ENCODE measurements at places on chromosomes 2 and 18. TPM values are rescaled to one million over a fixed set of nuclear protein-coding genes. Genes with fewer than 3 reads are reported as not detected.

TGFA gene
- 9.1 TPM for total RNA-seq

AKAIN1 gene
- not detected for total RNA-seq

MAP3K19 gene
- total RNA-seq = not detected

DNA sequence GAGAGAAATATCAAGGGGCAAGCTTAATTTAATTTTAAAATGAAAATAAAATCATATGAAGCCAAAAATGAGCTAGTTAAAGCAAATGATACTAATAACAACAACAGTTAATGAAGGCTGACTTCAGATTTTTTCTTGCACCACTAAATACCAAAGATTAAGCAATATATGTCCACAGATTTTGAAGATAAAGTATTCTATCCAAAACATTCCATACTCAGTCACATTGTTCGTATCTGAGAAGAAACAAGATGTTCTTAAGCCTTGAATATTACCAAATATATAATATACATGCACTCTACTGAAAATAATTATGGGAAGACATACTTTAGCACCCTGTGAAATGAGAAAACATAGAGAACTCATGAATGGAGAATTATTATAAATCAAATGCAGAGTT, 593.3 kb upstream of the SYT4 start:
- DNase-seq = no peak

DNA sequence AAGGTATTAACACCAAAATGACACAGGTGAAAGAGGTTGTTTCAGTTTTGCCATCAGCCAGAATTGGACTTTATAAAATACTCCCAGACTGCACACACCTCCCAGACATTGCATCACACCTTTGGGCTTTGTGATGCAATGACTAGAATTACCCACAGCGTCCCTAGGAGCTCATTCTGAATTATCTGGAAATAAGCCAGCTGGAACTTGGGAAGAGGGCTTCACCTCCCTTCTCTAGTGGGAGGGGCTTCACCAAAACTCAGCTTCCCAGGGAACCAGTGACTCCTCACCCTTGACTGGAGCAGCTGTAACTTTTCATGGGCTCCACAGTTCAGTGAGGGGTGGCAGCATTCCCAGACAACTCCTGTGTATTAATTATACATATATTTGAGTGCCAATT, 83.1 kb upstream of the BZW1 start:
- no peak for DNase-seq

- DNase-seq = no peak
Observed at GRCh38 chr2:173126819-173127218, 51.2 kb downstream of the MAP3K20 start.

- DNase-seq = no peak
Observed at GRCh38 chr2:101806123-101806522, 108.6 kb downstream of the MAP4K4 start.

DNA sequence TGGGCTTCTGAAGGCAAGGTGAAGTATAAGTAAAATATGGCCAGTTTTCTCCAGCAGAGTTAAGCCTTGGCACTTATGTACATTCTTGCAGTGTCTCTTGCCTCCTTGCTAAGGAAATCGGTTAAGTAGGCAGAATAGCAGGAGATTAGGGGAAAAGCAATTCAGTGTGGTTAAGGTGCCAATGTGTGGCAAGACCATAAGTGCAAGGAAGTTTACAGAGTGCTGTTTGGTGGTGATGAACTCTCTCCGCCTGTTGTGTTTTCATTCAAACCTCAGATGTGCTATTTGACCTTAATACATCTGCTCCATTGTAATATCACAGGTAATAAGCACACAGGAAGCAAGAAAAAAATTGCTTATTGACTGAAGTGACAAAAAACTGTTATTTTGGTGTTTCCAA, 156.1 kb downstream of the MGAT5 start:
- no peak for DNase-seq

GRCh38 chr2:240594511-240595380, 8.2 kb downstream of the CAPN10 start:
- peak; percentile 64 for DNase-seq

DNA sequence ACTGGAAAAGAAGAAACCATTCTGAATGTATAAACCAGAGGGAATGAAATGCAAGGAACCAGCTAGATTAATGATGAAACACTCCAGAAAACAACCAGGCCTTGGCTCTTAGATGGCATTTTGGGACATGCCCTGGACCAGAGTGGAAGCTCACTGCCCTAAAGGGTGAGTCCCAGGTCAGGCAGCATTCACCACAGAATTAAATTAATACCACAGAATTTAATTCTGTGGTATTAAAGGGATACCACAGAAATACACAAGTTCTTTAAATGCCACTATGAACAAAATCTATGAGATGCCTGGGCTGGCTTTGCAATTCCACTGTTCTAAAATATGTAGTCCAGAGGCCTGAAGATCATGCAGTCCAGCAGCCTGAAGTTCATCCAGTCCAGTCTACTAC, 122.3 kb upstream of the KYNU start:
- DNase-seq = no peak

GRCh38 chr2:223760838-223761502, 76.4 kb downstream of the AP1S3 start:
- no peak for DNase-seq

DNA sequence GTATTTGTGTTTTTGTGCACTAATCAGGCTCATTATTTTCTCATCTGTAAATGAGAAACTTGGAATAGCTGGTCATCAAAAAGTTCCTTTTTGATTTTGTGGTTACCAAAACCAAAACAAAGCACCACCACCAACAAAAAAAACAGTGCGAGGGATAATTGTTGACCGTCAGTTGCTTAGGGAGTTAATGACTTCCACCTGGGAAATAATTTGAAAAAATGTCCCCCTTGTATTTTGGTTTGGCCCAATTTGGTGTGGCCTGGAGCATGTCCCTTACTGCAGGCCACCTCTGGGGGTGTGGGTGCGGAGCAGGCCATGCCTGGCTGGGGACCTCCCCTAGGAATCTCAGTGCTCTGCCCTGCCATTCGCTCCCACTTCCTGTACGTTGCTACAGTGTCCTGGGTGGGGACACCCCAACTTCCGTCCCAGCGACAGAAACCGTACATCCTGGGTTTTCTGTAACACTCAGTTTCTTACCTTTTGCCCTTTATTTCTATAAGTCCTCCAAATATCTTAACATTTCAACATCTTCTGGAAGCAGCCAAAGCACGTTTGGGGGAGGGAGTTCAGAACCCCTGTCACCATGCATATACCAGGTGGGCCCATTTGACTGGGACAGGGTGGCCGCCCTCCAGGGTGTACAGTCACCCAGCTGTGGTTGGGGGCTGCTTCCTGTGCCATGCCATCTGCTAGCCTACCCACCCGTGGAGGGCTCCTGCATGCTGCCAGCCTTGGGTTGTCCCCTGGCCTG, 31.3 kb downstream of the NCK2 start:
- DNase-seq = no peak

DNA sequence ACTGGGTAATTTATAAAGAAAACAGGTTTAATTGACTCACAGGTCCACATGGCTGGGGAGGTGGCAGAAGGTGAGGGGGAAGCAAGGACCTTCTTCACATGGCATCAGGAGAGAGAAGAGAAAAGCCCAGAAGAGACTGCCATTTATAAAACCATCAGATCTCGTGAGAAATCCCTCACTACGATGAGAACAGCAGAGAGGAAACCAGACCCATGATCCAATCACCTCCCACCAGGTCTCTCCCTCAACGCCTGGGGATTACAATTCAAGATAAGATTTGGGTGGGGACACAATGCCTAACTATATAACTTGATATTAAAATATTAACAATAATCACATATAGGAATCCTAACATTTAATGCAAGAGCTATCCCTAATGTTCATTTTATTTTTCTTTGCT, 31.8 kb downstream of the MEMO1 start:
- DNase-seq = no peak

DNA sequence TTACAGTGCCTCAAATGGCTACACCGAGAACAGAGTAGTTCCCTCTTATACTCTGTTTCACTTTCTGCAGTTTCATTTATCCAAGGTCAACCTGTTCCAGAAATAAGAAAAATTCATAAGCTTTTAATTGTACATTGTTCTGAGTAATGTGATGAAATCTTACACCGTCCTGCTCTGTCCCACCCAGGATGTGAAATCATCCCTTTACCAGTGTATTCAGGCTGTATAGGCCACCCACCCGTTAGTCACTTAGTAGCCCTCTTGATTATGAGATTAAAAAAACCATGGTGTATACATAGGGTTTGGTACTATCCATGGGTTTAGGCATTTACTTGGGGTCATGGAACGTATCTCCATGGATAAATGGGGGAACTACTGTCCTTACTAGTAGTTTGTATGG, 29.8 kb downstream of the STARD6 start:
- no peak for DNase-seq

DNA sequence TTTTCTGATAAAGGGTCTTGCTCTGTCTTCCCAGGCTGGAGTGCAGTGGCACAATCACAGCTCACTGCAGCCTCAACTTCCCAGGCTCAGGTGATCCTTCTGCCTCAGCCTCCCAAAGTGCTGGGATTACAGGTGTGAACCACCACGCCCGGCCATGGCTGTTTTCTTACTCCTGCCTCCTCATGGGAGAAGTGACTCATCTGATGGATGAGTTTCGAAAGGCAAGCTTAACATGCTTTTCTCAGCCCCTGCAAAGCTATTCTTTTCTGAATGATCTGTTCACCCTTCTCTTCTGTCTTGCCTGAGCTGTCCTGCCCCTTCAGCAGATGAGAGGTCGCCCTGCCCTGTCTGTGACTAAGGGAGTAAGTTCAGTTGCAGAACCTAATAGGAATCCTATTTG, 929 bp upstream of the CREG2 start:
- DNase-seq = no peak

Data from upper lobe of right lung (tissue), 1 donor.